ENCODE measurements at places on chromosomes 16 and 17.
A peak's percentile ranks its signal among the peaks of the same experiment; 100 is the strongest.

- no peak for ATAC-seq
Measured at GRCh38 chr17:14581186-14581830, 280.4 kb downstream of the HS3ST3B1 start.

DNA sequence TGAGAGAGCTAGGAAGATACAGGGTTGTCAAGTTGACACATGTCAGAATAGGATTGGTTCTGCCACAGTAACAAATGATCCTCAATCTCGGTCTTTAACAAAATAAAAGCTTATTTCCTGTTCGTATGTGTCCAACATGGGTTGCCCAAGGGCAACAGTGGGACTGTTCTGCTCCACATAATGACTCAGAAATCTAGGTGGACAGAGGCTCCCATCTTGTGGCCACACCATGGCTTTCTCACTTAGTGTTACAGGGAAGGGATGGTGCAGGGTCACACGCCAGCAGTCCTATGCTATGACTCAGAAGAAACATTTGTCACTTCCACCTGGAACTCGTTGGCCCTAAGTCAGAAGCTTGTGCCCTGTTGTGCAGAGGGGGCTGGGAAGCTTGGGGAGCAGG, 364.9 kb downstream of the SNX29 start:
- ATAC-seq = peak; percentile 55

DNA sequence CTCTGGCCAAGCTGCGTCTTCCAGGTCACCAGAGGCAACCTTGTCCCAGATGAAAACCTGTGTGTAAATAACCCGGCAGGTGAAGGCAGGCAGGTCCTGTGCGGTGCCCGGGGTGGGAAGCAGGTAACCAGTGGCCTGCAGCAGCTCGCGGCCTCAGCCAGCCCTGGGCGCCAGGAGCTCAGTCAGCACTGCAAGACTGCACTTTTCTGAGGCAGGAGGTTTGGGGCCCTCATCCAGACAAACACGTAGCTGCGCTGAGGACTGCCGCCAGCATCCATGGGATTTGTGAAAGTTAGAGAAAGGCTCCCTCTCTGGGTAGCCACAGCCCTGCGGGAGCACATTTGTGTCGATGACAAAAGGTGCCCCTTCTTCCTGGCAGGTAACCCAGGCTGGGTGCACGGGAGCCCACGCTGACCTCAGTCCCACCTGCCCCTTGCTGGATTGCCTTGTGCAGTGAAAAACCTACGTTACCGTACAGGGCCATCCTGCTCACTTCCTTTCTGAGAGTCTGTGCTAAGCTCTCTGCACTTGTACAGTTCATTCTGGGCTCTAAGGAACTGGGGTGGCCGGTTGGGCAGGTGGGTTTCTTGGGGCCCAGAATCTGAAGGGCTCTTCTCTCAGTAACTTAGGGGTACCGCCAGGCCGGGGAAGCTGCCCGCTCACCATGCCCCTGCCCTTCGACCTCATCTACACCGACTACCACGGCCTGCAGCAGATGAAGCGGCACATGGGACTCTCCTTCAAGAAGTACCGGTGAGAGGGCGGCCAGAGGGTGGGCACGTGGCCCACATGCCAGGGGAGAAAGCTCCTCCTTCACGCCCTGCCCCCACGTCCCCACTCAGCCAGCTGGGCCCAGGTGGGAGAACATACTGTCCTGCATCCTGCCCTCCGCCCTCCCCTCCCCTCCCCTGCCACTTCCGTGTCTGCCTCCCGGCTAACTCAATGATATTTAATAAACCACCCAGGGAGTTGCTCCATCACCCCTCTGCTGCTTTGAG, 56.4 kb downstream of the MGAT5B start:
- ATAC-seq = peak; percentile 32

- ATAC-seq = no peak
Measured at GRCh38 chr16:50282010-50282538, 15.7 kb downstream of the ADCY7 start.

GRCh38 chr17:80261159-80261894, 675 bp downstream of the RNF213 start:
- ATAC-seq = peak; percentile 43

DNA sequence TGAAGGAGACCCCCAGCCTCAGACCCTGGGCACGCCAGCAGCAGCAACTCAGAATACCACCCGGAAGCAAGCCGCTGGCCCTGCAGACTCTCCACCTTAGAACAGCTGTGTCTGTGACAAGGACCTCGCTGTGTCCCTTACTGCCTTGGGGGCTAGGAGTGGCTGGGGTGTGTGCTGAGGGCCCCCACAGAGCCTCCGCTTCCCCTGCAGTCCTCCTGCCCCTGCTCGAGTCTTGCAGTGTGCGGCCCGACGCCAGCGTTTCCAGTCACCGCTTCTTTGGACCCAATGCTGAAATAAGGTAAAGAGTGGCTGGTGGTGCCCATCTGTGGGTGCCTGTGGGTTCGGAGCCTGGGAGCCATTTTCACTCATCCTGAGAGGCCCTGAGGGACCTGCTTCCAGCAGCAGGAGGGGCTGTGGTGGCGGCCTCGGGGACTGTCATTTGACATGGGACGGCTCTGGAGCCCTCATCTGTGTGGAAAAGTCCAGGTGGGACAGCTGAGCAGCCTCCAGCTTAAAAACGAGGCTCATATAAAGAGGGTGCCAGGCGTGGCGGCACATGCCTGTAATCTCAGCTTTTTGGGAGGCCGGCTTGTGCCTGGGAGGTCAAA, 14.7 kb upstream of the MC1R start:
- ATAC-seq = no peak

GRCh38 chr17:33038740-33039139, 47.1 kb downstream of the SPACA3 start:
- ATAC-seq = peak; percentile 82

DNA sequence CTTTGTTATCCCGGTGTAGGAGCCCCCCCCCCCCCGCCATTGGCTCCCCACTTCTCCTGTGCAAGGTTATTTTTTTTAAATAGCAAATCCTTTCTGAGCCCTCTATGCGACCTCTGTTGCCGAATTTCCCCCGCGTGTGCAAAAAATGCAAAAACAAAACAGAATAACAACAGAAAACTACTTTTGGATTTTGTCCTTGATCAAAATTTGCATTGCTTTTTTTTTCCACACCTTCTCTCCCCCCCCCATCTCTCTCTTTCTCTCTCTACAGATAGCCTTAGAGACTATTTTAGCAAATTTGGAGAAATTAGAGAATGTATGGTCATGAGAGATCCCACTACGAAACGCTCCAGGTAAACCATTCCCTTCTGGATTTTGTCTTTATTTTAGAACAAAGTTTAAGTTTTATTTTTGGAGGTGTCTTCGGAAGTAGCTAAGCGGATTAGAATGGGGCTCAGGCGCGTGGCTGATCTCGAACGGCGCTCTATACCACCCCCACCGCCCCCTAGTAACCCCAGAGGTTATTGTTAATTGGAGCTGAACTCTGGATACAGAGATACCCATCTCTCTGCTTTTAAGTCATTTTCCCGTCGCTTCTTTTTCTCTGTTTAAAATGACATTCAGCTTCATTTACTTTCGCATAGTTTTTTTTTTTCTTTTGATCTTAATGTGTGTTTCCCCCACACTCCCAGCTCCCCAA, 1.0 kb downstream of the MSI2 start:
- ATAC-seq = no peak

DNA sequence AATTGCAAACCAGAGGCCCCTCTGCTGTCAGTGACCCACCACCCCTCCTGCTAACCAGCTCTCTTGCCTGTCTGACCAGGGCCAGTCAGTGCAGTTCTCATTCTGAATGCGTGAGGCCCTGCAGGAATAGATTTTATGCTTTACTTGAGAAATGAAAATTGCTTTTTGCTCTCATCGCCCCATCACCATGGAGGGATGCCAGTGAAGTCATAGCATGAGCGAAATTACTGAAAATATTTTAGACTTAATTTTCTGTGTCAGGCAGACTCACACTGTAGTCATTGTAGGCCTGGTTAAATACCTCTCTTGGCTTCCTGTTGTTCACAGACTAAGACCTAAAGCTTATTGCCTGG, 490.5 kb upstream of the CDH5 start:
- peak; percentile 82 for ATAC-seq

GRCh38 chr17:78324391-78325075, 35.3 kb downstream of the SOCS3 start:
- ATAC-seq = peak; percentile 81

- no peak for ATAC-seq
Measured at GRCh38 chr17:11514565-11514964, 83.7 kb upstream of the DNAH9 start.

DNA sequence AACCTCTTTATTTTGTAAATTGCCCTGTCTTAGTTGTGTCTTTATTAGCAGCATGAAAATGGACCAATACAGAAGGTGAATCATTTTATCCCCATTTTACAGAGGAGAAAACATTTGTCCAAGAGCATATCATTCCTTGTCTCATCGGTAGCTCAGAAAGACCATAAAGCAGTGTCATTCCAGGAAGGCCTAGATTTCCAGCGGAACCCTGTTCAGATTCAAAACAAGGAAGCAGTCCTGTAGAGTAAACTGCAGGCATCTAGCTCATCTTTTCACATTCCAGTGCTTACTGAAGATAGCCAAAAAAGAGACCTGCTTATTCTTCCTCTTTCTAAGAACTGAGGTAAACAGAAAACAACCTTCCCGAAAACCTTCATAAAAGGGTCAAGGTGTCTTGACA, 54.0 kb downstream of the PARN start:
- no peak for ATAC-seq

DNA sequence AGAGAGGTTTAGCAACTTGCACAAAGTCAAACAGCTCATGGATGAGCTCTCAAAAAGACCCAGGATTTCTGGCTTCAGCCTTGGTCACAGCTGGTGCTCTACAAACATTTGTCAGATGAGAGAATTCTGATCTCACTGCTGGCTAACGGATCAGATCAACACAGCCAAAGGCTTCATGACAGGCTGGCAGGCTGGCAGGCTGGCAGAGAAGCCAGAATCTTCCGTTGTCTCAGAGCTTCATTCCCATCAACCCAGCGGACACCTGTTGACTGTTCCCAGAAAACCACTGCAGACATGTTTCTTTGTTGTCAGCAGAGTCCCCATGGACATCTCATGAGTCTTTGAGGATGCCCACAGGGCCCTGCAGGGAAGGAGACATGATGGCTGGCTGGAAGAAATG, 303.8 kb upstream of the ASIC2 start:
- no peak for ATAC-seq

- ATAC-seq = no peak
Measured at GRCh38 chr16:49112754-49113153, 168.9 kb downstream of the CBLN1 start.

DNA sequence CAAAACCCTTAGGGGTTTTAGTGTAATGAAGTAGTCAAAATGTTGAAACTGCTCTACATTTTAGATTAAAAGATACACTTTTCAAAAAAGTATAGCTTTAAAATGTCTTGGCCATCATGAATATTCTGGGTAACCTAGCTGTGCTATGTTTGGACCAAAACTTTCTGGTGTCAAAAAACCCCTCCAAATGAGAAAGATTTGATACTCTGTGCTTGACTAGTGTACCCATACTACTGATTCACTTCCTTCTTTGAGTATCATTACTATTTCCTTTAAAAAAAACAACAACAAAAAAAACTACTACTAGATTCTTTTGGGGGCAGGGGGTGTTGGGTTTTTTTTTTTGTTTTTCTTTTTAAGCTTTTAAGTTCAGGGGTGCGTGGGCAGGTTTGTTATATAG, 37.3 kb downstream of the PTRH2 start:
- ATAC-seq = no peak

GRCh38 chr17:50934672-50935220, 68.6 kb upstream of the TOB1 start:
- no peak for ATAC-seq

DNA sequence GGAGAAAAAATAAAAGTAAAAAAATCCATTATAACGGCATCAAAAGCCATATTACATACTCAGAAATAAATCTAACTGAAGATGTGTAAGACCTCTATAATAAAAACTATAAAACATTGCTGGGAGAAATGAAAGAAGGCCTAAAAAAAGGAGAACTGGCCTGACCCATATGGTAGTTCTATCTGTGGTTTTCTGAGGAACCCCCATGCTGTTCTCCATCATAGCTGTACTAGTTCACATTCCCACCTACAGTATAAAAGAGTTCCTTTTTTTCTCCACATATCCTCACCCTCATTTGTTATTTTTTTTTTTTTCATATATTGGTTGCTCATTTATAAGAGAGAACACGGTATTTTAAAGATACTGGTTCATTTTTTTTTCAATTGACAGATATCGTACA, 191.8 kb downstream of the STX8 start:
- no peak for ATAC-seq

DNA sequence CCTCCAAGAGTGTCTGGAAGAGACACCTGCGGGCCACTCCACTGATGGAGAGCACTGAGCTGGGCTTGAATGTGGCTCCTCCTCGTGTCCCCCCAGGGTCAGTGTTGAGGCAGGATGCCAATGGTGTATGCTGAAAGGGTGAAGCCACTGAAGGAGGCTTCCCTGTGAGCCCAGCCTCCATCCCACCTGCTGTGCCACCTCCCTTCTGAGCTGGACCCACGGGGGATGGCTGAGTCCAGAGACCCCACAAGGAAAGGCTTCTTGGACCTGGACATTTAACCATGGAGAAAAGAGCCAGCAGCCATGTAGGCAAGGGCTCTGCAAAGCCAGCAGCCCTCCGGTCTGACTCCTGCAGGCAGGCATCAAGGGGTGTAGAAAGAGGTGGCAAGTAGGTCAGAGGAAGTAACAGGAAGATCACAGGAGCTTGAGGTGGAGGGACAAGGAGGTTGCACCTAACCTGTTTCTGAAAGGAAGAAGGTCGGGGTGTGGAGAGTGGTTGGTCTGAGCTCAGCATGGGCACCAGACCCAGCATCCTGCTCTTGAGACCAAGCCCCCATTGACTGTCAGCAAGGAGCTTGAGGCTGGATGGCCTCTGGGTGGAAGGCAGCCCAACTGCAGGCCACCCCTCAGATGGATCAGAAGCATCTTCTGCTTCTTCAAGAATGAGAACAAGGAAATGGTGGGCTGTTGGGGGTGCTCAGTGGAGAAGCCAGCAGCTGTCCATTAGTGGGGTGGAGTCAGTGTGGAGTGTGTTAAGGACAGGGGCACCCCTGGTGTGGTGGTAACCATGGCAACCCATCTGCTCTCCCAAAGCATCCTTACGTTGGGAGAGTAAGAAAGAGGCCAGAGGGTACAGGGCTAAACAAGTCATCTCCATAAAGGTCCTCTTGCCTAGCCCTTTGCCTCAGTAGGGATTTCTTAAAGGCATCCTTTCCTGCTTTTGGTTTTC, 80.7 kb downstream of the PLD6 start:
- no peak for ATAC-seq

- no peak for ATAC-seq
Measured at GRCh38 chr17:16106161-16106891, 106.7 kb downstream of the TTC19 start.

DNA sequence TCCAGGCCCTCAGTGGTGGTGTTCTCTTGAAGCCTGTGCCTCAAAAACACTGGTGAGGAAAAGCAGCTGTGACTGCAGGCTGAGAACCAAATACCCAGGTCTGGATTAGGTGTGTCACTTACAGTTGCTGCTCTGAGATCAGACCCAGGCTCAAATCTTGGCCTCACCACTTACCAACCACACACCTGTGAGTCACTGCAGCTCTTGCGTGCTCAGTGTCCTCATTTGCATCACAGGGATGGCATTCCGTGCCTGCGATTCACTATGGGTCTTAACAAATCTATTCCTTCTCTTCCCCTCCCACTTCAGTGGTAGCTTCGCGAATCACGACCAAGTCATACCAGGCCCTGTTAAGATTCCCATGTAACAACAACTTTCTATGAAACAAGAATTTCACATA, 233.4 kb upstream of the HSBP1 start:
- ATAC-seq = no peak

- peak; percentile 99 for ATAC-seq
Measured at GRCh38 chr17:37373530-37374159, 2.1 kb upstream of the C17orf78 start.

- ATAC-seq = no peak
Measured at GRCh38 chr17:38851434-38851833, 2.1 kb downstream of the RPL23 start.

- ATAC-seq = no peak
Measured at GRCh38 chr16:10922328-10923145, 19.7 kb downstream of the DEXI start.

Data from SK-N-SH treated with all-trans-retinoic acid at 6 μM for 48 hours (cell line).